ENCODE measurements at places on chromosomes 7 and 10. TPM values are rescaled to one million over a fixed set of nuclear protein-coding genes. Genes with fewer than 3 reads are reported as not detected.

HHEX gene
- 21.6 TPM for total RNA-seq

CXCL12 gene
- 0.90 TPM for total RNA-seq

JAKMIP3 gene
- not detected for total RNA-seq

NRAP gene
- not detected for total RNA-seq

DEPP1 gene
- total RNA-seq: 8.6 TPM

SPOCK2 gene
- total RNA-seq: 1.5 TPM

AKR1C8 gene
- not detected for total RNA-seq

NKX2-3 gene
- not detected for total RNA-seq

ELAPOR2 gene
- total RNA-seq: 7.1 TPM

- no peak for DNase-seq
- H3K4me3 ChIP-seq: no peak overlapping the region
- no peak overlapping the region for H3K27ac ChIP-seq
- H3K27me3 ChIP-seq: no peaks in the 10 kb centered on the region
These were observed 144.5 kb downstream of the RNF216 start for GRCh38 chr7:5636914-5637313.

- no peak overlapping the region for H3K4me3 ChIP-seq
- H3K27me3 ChIP-seq: no peaks in the 10 kb centered on the region
- no peak for DNase-seq
- H3K27ac ChIP-seq: no peak overlapping the region
- H3K4me1 ChIP-seq: no peaks in the 10 kb centered on the region
- no peaks in the 10 kb centered on the region for H3K36me3 ChIP-seq
These were observed 66.6 kb upstream of the IGFBP3 start for GRCh38 chr7:45987521-45988290.

GRCh38 chr10:30463944-30464451 lies 30.0 kb downstream of the MAP3K8 start:
- H3K36me3 ChIP-seq: peaks cover 13% of the 10 kb centered on the region
- no peak for DNase-seq
- H3K27ac ChIP-seq: no peak overlapping the region

- no peak overlapping the region for H3K4me3 ChIP-seq
- DNase-seq: no peak
- H3K4me1 ChIP-seq: no peaks in the 10 kb centered on the region
- no peak overlapping the region for H3K27ac ChIP-seq
- H3K36me3 ChIP-seq: no peaks in the 10 kb centered on the region
These were observed 43.5 kb downstream of the LOXL4 start for GRCh38 chr10:98224509-98224908.

DNA sequence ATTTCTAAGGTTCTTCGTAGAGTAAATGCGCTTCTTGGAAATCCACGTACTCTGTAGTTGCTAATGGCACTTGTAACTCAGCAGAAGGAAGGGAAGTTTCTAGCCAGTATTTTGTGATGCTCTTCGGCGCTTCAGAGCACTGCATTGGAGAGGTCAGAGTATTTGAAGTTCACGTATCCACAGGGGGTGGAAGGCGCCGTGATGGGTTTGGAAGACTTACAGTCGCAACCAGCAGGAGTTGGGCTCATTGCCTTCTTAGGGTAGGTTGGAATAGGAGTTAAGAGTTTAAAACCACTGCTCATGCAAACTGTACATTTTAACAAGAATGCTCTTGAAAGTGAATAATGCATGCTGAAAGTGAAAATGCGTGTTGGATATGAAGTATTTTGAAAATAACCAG lies 49.1 kb downstream of the SHH start:
- H3K27me3 ChIP-seq: no peaks in the 10 kb centered on the region
- DNase-seq: no peak
- H3K4me3 ChIP-seq: no peak overlapping the region

- peaks cover 6% of the 10 kb centered on the region for H3K4me1 ChIP-seq
- H3K27ac ChIP-seq: no peak overlapping the region
- no peaks in the 10 kb centered on the region for H3K36me3 ChIP-seq
- no peak overlapping the region for H3K4me3 ChIP-seq
These were observed 1.5 kb downstream of the NIPSNAP2 start for GRCh38 chr7:55965805-55966421.

GRCh38 chr10:83225781-83226180 lies 913.5 kb upstream of the GHITM start:
- no peaks in the 10 kb centered on the region for H3K27me3 ChIP-seq
- no peak for DNase-seq
- no peaks in the 10 kb centered on the region for H3K4me1 ChIP-seq
- H3K36me3 ChIP-seq: no peaks in the 10 kb centered on the region
- no peak overlapping the region for H3K27ac ChIP-seq

DNA sequence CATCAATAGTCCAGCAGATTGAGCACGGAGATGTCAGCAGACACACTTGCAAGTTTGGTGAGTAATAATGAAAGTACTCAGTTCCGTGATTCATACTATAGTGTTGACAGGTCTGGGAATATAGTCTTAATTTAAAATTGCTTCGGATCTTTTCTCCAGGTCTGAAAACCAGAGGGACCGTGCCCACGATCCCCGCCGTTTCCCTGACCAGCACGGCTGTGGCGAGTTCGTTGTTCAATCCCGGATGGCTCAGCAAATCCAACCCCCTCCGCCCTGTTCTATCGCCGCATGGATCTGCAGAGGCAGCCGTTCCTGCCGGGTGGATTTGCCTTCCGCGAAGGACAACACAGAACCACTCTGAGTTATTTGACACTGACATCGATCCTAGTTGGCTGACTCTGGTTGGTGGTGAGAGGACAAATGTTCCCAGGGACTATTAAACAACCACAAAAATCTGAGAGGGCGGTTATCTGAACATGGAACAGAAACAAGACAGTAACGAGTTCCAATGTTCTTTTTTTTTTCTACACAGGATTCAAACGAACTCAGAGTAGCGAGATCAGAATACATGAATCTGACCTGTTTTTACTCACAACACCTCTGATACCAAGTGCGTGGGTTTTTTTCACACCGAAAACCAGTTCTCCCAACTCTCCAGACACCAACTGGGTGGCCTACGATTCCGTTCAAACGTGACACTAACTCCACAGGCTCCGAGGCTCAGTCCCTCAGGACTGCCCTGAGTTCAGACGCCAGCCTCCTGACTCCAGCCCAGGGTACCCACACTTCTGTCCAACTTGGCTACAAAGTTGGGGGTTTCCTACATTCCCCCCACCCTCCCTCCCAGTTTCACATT lies 52.7 kb downstream of the RBM17 start:
- H3K27me3 ChIP-seq: no peaks in the 10 kb centered on the region
- H3K36me3 ChIP-seq: no peaks in the 10 kb centered on the region
- DNase-seq: peak; percentile 73
- peak overlapping the region; percentile 52 for H3K4me3 ChIP-seq
- peak overlapping the region; percentile 82 for H3K27ac ChIP-seq
- peaks cover 45% of the 10 kb centered on the region for H3K4me1 ChIP-seq

GRCh38 chr7:107427462-107427861 lies 42.4 kb upstream of the GPR22 start:
- H3K27me3 ChIP-seq: no peaks in the 10 kb centered on the region
- no peaks in the 10 kb centered on the region for H3K4me1 ChIP-seq
- H3K36me3 ChIP-seq: no peaks in the 10 kb centered on the region
- no peak for DNase-seq
- H3K27ac ChIP-seq: no peak overlapping the region

GRCh38 chr7:134995239-134996096 lies 9.2 kb downstream of the AGBL3 start:
- no peaks in the 10 kb centered on the region for H3K27me3 ChIP-seq
- H3K4me3 ChIP-seq: peak overlapping the region; percentile 31
- peaks cover 7% of the 10 kb centered on the region for H3K36me3 ChIP-seq
- DNase-seq: peak; percentile 87

- peaks cover 20% of the 10 kb centered on the region for H3K4me1 ChIP-seq
- H3K36me3 ChIP-seq: no peaks in the 10 kb centered on the region
- peak overlapping the region; percentile 83 for H3K4me3 ChIP-seq
- no peak for DNase-seq
- peak overlapping the region; percentile 91 for H3K27ac ChIP-seq
These were observed 1.3 kb upstream of the SH2D4B start for GRCh38 chr10:80536361-80536835.

GRCh38 chr10:70432101-70432500 lies 9.4 kb downstream of the NODAL start:
- H3K36me3 ChIP-seq: no peaks in the 10 kb centered on the region
- no peaks in the 10 kb centered on the region for H3K4me1 ChIP-seq
- no peak for DNase-seq
- H3K4me3 ChIP-seq: no peak overlapping the region
- H3K27me3 ChIP-seq: no peaks in the 10 kb centered on the region
- no peak overlapping the region for H3K27ac ChIP-seq

- H3K4me1 ChIP-seq: peaks cover 9% of the 10 kb centered on the region
- no peaks in the 10 kb centered on the region for H3K36me3 ChIP-seq
- no peaks in the 10 kb centered on the region for H3K27me3 ChIP-seq
These were observed 20.5 kb downstream of the STRA8 start for GRCh38 chr7:135253851-135254771.

DNA sequence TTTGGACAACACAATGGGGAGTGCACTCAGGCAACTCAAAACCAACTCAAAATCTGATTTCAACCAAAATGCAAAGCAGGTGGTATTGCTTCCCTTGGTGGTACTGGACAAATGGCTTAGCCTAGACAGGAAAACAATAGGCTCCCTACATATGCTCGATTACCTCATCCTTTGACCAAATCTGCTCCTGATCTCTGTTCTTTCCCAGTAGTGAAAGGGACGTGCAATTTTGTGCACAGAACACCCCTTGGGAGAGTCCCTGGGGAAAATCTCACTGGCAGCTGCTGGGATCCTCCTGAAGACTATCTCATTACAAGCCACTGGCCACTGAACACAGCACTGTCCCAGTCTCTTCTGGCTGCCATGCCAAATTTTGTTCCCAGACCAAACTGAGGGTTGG lies 149.2 kb upstream of the VSTM2A start:
- no peak for DNase-seq
- H3K36me3 ChIP-seq: no peaks in the 10 kb centered on the region
- no peaks in the 10 kb centered on the region for H3K27me3 ChIP-seq
- no peak overlapping the region for H3K27ac ChIP-seq

DNA sequence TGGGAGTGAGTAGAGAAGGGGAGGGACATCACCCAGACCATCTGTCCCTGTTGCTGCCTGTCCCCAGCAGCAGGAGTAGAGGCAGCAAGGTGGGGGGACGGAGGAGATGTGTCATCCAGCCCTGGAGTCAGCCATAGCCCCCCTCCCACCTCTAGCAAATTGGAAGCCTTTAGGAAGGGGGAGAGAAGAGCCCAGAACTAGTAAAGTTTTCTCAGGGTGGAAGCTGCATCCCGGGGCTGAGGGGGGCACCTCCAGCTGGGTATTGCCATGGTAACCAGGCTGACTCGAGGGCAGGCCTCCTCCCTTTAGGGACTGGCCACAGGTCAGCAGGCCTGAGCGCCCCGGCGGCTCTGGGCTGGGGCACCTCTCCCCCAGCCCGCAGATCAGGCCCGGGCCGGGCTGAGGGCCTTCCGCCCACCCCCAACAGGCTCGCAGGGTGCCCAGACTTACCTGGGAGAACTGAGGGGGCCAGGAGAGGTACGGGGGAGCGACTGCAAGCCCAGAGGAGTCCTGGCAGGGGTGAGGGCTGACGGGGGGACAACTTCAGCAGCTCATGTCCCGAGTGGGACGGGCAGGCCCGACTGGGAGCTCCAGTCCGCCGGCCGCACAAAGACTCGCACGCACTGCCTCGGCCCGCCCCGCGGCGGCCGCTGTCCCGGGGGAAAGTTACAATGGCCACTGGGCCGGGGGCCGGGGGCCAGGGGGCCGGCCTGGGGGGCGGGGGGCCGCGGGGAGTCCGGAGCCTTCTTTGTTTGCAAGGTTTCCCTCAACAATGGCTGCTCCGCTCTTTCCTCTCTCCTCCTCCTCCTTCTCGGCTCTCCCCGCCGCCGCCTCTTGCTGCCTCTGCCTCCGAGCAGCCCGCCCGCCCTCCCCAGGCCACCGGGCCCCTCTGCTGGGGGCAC lies 6.0 kb downstream of the LDB1 start:
- H3K27me3 ChIP-seq: no peaks in the 10 kb centered on the region
- peak overlapping the region; percentile 84 for H3K27ac ChIP-seq
- H3K4me3 ChIP-seq: peak overlapping the region; percentile 96
- H3K36me3 ChIP-seq: peaks cover 20% of the 10 kb centered on the region
- H3K4me1 ChIP-seq: peaks cover 43% of the 10 kb centered on the region

DNA sequence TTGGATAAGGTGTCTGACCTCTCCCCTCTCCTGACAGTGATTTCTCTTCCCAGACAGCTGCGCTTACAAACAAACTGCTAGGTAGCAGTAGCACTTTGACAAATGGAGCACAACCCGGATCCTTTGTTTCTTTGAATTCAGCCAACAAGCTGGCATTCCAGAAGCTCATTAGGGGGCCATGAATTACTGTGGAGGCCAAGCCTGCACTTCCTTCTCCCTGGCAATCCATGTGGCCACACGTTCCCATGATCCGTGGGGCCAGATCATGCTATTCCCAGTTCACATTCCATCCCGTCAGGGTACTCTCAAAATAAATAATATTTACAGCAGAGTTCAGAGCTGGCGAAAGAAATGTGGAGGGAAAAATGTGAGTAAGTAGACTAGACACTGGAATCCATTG lies 172.4 kb downstream of the PRPF18 start:
- no peaks in the 10 kb centered on the region for H3K36me3 ChIP-seq
- peak overlapping the region; percentile 100 for H3K27ac ChIP-seq
- no peak overlapping the region for H3K4me3 ChIP-seq
- no peak for DNase-seq

- H3K4me1 ChIP-seq: peaks cover 56% of the 10 kb centered on the region
- peak; percentile 71 for DNase-seq
- H3K4me3 ChIP-seq: peak overlapping the region; percentile 48
These were observed 15.2 kb downstream of the PALD1 start for GRCh38 chr10:70493660-70494234.

DNA sequence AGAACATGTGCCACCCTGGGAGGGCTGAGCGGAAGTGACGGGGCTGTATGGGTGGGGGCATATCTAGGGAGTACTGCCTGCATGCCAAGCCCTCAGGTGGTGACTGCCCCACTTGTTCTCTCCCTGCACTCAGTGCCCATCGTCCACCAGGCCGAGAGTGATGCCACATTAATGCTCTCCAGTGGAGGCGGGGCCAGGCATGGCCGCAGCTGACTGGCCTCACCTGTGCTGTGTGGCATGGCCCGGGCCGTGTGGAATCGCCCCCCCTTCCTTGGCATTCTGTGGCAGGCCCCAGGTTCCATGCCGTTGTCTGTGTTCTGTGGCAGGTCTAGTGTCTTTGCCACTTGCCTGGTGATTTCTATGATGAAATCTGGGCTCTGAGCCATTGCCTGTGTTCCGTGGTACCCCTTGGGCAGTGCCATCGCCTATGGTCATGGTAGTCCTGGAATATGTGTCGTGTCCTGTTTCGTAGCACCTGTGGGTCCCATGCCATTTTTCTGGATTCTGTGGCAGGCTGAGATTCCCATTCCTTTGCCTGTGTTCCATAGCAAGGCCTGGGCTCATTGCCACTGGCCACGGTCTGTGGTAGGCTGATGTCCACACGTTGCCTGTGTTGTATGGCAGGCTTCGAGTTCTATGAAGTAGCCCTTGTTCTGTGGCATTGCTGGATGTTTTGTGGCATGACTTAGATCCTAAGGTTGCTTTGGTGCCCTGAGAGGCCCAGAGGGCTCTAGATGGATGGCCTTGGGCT lies 8.9 kb downstream of the FLNC start:
- no peak overlapping the region for H3K4me3 ChIP-seq
- H3K27ac ChIP-seq: no peak overlapping the region
- no peaks in the 10 kb centered on the region for H3K36me3 ChIP-seq

- DNase-seq: no peak
- H3K27me3 ChIP-seq: no peaks in the 10 kb centered on the region
- H3K4me3 ChIP-seq: no peak overlapping the region
- no peaks in the 10 kb centered on the region for H3K36me3 ChIP-seq
- H3K4me1 ChIP-seq: no peaks in the 10 kb centered on the region
These were observed 123.0 kb upstream of the ADARB2 start for GRCh38 chr10:1860351-1860750.
